CD4-positive, alpha-beta T cell treated with Interleukin-4 for 1 hour (primary cell): ENCODE measurements at places on chromosomes 13 and 19.

DNA sequence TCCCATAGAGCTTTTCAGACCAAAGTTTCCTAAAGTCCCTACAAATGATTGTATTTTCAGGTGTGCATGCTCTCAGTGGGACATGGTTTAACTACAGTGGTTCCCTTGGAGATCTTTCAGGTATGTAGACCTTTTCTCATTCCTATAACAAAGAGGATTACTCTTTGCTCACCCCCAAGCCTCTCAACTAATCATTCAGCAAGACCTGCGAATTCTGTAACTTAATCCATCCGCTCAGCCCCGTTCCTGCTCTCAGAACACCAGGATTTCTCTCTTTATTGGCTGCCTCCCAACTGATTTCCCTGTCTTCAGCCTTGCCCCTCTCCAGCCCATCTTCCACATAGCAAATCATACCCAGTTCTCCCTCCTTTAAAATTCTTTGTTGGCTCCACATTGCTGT lies 253.6 kb downstream of the MTUS2 start:
- no peak for DNase-seq

DNA sequence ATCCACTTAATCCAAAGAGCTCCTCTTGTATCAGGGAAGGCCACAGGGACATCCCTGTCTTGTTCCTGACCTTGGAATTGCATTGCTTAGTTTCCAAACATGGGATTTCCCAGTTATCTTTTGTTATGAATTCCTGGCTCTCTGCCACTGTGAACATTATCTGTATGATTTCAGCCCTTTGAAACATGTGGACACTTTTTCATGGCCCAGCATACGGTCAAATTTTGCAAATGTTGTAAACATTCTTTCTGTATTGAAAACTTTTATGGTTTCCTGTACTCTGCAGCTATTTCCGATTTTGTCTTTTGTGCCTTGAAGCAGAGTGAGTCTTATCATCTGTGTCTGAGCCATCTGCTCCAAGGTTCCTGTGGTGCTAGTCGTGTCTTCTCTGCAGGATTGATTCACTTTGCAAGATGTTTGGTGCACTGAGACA lies 4.5 kb upstream of the CFAP97D2 start:
- no peak for DNase-seq

GRCh38 chr19:1883784-1884183 lies 1.5 kb downstream of the ABHD17A start:
- no peak for DNase-seq

DNA sequence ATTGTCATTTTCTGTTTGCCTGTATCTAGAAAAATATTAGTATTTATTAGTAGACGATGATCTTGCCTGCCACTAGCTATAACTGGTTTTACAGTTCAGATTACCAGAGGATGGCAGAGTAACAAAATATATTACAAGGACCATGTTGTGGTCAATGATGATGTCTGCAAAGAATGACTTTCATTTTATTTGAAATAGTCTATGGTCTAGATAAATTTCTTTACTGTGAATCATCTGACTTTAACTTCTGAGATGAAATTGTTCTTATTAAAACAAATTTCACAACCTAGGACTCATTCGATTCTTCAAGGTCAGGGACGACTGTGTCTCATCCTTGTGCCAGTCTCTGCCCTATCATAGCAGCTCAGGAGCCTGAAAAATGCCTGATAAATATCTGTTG lies 637.8 kb upstream of the KLF12 start:
- no peak for DNase-seq

DNA sequence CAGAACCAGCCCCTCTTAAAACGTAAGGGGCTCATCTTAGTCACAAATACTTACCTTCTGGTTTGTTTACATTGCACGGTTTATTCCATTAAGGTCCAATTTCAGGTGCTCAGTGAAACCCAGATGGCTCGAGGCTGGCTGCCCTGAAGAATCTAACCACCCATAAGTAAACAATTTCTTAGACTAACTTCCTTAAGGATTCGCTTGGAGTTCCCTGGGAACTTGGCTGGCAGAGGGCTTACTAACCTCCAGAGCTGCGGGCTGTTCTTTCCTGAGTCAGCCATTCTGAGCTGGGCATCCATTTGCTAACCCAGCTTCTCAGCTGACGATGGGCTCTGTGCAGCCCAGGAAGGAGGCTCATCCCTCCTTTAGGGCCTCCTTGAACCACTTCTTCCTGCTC lies 262.1 kb downstream of the FGF9 start:
- DNase-seq, result no peak

DNA sequence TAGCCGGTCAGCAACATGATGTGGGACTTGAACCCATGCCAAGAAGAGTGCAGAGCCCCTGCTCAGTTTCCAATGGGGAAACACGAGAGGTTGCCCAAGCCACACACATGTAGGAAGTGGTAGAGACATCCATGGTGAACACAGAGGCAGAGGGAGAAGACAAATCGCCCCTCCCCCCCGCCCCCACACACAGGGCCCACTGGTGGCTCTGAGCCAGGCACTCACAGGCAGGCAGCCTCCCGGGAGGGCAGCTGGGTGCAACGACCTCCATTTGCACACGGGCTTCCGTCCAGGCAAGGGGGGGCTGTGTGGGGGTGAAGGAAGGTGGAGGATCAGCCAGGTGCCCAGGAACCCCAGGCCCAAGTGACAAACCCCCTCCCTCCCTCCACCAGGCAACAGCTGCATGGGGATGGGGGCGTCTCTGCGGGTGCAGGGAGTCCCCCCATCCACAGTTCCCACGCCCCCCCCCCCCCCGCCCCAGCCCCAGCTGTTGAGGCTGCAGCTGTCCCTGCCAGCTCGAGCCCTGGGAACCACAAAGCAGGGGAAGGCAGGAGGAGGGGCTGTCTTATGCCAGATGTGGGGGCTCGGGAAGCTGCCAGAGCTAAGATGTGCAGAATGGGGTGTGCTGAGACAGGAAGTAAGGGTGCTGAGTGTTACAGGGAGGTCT lies 3.4 kb downstream of the NOTCH3 start:
- no peak for DNase-seq
